ENCODE measurements at places on chromosomes 11 and 22.

DNA sequence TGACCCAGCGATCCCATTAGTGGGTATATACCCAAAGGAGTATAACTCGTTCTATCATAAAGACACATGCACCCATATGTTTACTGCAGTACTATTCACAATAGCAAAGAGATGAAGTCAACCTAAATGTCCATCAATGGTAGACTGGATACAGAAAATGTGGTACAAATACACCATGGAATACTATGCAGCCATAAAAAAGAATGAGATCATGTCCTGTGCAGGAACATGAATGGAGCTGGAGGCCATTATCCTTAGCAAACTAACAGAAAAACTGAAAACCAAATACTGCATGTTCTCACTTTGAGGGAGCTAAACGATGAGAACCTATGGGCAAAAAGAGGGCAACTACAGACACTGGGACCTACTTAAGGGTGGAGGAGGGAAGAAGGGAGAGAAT, 146.8 kb downstream of the SBF2 start:
- DNase-seq = no peak

DNA sequence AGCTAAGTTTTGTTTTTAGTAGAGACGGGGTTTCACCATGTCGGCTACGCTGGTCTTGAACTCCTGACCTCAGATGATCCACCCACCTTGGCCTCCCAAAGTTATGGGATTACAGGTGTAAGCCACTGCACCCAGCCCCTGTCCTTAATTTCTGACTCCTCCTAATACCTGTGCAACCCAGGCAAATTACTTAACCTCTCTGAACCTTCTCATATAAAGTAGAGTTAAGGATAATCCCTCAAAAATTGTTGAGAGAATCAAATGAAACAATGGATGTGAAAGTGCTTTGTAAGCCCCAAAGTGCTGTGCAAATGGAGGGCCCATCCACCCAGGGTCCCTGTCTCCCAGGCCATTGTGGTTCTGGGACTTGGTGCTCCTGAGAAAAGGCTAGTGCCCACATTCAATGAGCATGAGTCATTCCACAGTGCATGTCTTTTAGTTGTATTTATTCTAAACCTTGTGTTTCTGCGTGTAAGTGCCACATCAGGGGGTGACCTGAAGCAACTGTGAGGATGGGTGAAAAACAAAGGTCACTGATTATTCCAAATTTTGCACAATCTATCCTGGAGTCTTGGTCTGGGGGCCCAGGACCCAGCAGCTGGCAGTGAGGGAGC, 61.4 kb upstream of the PTPRJ start:
- no peak for DNase-seq

DNA sequence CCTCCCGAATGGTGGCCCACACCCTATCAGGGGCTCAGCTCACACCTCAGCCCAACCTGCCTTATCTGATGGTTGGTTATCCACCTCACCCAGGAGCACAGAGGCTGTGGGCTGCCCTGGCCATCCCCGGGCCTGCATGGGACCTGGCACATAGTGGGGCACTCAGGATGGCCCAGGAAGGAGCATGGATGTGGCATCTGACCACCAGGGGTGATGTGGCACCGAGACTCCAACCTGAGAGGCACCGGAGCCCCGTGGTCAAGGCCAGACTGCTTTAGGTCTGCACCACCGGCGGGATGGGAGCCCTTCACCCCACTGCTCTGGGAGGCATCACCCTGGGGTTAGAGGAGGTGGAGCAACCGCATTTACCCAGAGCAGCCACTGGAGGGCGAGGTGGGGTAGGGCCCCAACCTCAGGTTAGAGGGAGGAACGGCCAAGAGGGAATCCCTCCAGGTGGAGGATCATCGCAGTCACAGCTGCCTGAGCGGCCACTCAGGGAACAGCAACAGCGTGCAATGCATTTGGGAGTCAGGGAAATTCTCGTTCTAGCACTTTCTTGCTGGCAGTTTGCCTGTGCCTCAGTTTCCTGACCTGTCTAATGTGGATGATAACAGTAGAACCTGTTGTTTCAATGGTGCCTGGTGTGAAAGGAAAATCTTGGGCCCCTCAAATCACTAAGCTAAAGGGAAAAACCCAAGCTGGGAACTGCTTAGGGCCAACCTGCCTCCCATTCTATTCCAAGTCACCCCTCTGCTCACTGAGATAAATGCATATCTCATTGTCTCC, 52.9 kb upstream of the CARS1 start:
- DNase-seq = peak; percentile 52

- DNase-seq = no peak
Measured at GRCh38 chr22:24497841-24498258, 2.7 kb downstream of the UPB1 start.

DNA sequence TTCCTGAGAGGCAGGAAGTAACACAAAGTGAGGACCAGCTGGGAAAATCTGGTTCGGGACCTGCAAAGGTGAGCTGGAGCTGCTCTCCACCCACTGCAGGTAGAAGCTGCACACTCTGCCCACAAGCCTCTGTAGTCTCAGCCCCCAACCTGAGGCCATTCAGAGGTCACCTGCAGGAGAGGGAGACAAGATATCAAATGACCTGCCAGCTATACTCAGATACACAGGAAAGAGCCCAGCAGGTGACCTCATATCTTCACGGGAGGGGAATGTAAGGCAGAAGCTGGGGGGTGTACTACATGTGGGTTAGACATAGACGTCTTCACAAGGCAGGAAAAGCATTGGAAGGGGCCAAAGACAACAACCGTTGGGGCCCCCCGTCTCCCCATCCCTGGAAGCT, 86.1 kb downstream of the APIP start:
- DNase-seq = no peak

DNA sequence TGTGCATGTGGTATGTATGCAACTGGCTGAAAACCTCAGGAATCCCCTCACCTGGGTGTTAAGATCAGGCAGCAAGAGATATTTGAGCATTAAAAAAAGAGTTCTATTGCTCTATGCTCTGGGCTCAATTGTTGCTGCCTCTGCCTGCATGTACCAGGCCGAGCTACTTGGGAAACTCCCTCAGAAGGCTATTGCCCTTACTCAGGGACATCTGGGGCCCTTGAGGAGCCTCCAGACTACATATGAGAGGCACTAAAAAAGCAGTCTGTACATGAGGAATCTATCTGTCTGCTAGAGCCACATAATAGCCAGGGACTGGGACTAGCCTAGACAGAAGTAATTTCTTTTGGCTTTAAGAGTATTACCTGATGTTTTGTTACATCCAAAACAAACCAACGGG, 120.1 kb downstream of the SWAP70 start:
- no peak for DNase-seq

DNA sequence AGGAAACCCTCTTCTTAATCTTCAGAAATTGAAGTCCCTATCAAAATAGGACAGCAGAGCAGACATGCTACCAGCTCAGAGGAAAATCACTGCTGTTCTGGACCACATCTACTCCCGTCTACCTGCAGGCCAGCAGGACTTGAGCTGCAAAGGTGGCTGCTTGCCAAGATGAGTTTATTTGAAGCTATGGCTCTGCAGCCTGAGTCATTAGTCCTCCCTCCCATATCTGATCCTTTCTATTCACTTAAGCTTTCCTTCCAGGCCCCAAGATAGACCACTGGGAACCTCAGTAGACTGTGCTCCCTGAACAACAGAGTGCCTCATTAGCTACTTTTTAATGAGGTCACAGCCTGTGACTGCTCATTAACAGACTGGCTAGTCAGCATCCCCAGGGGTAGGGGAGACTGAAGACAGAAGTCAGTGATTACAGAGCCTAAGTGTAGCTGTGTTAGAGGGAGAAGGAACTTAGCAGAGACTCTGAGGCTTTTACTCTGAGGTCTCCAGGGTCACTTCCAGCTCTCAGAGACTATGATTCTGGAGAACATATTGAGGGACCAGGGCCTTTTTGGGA, 6.8 kb upstream of the OR10A2 start:
- no peak for DNase-seq

DNA sequence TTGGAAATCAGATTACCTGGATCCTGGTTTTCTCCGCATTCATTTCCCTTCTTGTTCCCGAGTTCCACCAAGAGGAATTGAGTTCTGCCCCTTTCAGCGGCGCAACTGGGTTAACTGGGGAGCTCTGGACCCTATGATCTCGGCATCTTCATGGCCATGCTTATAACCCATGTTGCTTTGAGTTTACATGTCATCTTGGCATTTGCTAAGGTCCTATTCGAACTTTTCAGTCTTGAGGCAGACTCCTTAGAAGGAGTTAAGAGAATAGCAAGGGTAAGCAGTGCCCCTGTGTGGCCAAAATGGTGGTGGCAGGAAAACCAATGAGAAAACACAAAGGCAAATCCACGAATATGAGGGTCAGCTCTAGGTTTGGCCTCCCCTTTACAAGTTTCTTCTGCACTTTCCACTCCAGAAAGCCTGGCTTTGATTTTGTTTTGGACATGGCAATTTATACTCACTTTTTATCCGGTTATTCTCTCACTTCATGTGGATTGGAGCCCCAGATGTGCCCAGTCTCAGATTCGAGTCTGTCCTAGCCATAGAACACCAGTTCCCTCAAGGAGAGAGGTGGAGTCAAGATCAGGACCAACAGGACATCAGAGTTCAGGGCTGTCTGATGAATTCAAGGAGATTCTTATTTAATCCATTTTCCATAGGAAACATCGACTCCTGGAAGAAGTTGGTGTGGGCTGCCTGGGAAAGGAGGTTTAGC, 55.3 kb upstream of the FBXO3 start:
- peak; percentile 71 for DNase-seq

GRCh38 chr22:42427167-42427566, 5.0 kb downstream of the NFAM1 start:
- DNase-seq = no peak

DNA sequence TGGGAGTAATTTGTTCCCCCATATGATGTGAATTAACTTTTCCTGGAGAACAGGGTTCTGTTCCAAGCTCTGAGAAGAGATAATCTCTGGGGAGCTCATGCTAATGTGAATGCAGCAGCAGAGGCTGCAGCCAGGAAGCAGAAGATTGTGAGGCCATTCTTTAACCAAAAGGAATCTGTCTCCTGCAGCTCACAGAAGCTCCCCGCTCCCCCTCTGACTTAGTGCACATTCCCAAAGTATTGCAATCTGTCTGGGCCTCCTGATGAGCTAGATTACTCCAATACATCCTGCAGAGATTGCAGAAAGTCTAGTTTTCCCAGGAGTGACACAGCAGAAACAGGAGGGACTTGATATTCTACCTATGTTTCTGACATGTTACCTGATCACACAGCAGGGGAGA, 420.6 kb upstream of the FAT3 start:
- no peak for DNase-seq

DNA sequence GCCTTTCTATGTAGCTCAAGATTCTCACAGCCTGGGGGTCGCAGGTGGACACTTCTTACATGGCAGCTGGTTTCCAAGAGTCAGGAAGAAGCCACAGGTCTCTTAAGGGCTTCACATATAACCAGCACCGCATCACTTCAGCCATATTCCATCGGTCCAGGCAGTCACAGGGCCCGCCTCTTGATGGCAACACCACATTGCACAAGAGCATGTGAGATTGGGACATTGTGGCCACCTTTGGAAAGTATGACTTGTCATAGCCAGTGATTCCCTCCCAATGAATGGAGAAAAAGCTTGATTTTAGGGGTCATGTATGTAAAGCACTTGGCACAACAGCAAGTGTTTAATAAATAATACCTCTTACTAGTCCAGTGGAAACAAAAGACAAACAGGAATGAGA, 98.3 kb downstream of the NCAM1 start:
- DNase-seq = no peak

DNA sequence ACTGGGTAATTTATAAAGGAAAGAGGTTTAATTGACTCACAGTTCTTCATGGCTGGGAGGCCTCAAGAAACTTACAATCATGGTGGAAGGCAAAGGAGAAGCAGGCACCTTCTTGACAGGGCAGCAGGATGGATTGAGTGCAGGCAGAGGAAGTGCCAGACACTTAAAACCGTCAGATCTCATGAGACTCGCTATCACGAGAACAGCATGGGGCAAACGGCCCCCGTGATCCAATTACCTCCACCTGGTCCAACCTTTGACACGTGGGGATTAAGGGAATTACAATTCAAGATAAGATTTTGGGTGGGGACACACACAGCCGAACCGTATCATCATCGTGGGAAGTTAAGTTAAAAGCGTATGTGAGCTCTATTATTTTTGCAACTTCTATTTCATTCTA, 71.4 kb upstream of the SYN3 start:
- DNase-seq = no peak

- DNase-seq = no peak
Measured at GRCh38 chr11:7490054-7490453, 4.7 kb downstream of the OLFML1 start.

DNA sequence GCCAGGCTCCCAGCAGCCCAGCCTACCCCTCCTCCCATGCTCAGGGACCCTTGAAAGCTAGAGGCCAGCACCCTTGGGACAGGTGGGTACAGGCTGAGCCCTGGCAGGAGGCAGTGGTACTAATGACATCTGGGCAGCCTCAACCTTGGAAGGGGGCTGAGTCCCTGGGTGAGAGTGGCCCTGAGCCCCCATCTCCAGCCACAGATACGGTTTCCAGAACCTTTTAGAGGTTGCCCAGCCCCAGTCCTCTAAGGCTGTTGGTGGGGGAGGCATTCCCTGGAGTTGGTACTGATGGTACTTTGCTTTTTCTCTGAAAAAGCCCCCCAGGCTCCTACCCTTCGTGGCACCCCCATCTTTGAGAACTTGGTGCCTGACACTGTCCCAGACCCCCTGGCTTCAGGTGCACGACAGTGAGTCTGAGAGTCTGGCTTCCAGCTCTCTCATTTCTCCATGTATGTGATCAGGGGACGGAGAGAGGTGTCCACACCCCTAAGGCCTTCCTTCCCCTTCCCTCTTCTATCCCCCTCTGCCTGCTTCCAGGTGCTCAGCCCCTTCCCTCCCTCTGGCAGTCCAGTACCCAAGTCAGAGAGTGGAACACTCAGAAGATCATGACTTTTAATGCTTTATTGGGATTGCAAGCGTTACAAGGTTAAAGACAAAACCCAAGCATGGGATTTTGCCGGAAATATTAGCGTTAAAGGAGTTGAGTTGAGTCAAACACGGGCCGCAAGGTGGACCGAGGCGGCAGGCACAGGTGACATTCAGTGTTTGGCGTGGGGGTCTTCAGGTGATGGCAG, 10.5 kb downstream of the IGF2 start:
- no peak for DNase-seq

DNA sequence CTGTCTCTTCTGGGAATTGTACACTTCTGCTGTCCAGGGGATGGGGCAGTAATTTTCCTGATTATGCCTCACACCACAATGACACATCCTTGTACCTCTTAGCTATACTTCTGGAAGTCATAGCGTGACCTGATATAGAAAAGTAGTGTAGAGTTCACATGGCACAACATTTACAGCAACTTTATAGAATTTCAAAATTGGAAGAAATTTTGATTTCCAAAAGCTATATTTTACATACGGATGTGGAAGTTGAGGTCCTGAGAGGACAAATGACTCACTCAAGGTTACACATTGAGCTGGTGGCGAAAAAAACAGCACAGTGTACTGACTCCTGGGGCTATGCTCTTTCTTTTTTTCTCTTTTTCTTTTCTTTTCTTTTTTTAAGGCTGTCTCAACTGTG, 6.3 kb upstream of the CYP2R1 start:
- no peak for DNase-seq

GRCh38 chr11:87398931-87399330, 361.2 kb downstream of the TMEM135 start:
- no peak for DNase-seq

Measured in activated naive CD4-positive, alpha-beta T cell treated with anti-CD3 and anti-CD28 coated beads, Interleukin-2, amount 10 ng/mL, durations not matched to agents 7 days and 5 days (primary cell).